Sigmoid colon (tissue), 7 donors: ENCODE measurements at places on chromosomes 16 and 17. TPM values are rescaled to one million over a fixed set of nuclear protein-coding genes. Genes with fewer than 3 reads are reported as not detected.
A peak's percentile ranks its signal among the peaks of the same experiment; 100 is the strongest.

DNA sequence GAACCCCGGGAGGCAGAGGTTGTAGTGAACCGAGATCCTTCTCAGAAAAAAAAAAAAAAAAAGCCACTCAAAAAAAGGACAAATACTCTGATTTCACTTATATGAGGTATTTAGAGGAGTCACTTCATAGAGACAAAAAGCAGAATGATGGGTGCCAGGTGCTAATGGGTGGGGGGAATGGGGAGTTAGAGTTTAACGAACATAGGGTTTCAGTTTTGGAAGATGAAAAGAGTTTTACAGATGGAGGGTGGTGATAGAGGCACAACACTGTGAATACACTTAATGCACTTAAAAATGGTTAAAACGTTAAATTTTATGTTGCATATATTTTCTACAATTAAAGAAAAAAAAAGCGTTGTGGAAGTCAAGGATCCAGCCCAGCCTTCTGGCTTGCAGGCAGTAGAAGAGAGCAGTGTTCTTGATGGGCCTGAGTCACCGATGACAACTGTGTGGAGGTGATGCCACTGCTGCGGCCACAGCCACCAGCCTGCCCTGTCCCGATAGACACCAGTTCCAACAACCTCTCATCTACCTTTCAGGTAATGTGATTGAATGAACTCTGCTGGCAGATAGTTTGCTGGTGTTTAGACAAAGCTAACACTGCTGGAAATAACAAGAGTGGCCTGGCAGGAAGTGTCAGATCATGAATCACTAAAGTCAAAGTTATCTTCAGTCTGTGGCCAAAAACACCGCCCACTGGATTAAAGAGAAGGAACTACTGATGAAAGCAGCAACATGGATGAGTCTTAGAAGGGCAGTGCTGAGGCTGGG is 49.9 kb upstream of the COX10 start:
- no peak overlapping the region for H3K4me3 ChIP-seq
- no peaks in the 10 kb centered on the region for H3K36me3 ChIP-seq
- no peak for DNase-seq
- no peak overlapping the region for H3K27ac ChIP-seq

PRSS33 gene
- not detected for polyA plus RNA-seq

TBX2 gene
- 5.3 TPM for polyA plus RNA-seq

- DNase-seq = no peak
- H3K4me3 ChIP-seq = no peak overlapping the region
- H3K4me1 ChIP-seq = peaks cover 10% of the 10 kb centered on the region
Measured at GRCh38 chr16:84815462-84815861, 4.3 kb upstream of the CRISPLD2 start.

SDR42E2 gene
- polyA plus RNA-seq = not detected

ANKRD40CL gene
- 60.4 TPM for polyA plus RNA-seq

RAB34 gene
- 16.6 TPM for polyA plus RNA-seq

KCNJ18 gene
- polyA plus RNA-seq = not detected

DNA sequence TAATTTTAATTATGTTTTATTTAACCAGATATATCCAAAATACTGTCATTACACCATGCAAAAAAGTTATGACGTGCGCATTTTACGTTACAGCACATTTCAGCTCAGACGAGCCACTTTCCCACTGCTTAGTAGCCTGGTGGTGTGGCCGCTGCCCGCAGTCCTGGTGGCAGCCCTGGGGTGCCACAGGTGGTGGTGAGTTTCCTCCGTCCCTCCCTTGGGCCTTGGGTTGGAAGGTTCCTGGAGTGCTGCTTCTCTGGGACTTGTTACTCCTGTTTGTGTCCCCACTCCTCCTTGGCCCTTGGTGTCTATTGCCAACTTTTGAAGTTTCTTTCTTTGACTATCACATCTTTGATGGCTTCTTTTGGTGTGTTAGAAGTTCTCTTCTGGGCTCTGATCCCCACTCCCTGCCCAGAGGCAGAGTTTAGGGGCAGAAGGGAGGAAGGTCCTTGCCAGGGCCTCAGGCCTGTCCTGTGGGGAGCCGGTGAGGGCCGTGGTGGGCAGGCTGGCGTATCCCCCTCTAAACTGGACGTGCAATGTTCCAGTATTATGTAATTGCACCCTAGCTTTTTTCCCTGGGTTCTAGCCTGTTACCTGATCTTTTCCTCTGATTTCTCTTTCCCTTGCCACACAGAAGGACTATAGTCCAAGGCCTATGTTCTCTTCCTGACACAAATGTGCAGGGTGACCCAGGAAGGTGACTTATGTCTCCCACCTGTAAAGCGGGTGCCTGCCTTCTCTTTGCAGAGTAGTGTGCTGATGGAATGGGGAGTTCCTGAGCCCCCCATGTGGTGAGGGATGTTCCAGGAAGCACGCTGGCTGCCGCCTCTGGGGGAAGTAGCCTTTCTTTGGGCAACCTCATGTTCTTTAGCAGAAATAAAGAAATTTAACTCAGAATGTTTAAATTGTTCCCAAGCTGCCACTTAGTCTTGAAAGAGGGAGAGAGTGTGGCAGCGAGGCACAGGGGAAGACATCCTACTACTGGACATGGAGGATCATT is 8.4 kb downstream of the MPRIP start:
- no peaks in the 10 kb centered on the region for H3K36me3 ChIP-seq
- no peak overlapping the region for H3K4me3 ChIP-seq
- peak; percentile 51 for DNase-seq
- H3K27me3 ChIP-seq = no peaks in the 10 kb centered on the region

DNA sequence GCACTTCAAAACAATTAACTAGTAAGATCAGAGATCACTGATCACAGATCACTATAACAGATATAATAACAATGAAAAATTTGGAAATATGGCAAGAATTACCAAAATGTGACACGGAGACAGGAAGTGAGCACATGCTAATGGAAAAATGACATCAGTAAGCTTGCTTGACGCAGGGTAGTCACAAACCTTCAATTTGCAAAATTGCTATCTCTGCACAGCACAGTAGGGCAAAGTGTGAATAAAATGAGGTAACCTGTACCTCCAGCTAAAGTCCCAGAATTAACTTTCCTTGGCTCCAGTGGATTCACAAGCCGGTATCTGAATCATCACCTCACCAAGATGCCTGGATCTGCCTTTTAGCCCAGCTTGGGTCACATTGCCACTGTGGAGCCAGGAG is 4.2 kb upstream of the MMP2 start:
- DNase-seq = no peak
- no peaks in the 10 kb centered on the region for H3K36me3 ChIP-seq
- H3K27me3 ChIP-seq = peaks cover 7% of the 10 kb centered on the region
- peaks cover 25% of the 10 kb centered on the region for H3K4me1 ChIP-seq

- no peak for DNase-seq
- H3K27me3 ChIP-seq = no peaks in the 10 kb centered on the region
- H3K27ac ChIP-seq = peak overlapping the region; percentile 95
- H3K36me3 ChIP-seq = no peaks in the 10 kb centered on the region
Measured at GRCh38 chr16:30535106-30535776, 583 bp upstream of the ZNF747 start.
